IMR-90 (cell line): ENCODE measurements at places on chromosomes 3 and 15. TPM values are rescaled to one million over a fixed set of nuclear protein-coding genes. Genes with fewer than 3 reads are reported as not detected.

The SYNM gene
- 1.9 and 2.1 TPM in 2 replicates for polyA plus RNA-seq

The GSK3B gene
- 19.2 and 21.4 TPM in 2 replicates for polyA plus RNA-seq

The SLC12A1 gene
- polyA plus RNA-seq = not detected in 2 replicates

The C3orf85 gene
- polyA plus RNA-seq = not detected in 2 replicates

The DENND6A gene
- polyA plus RNA-seq = 3.5 and 3.8 TPM in 2 replicates

The TGM4 gene
- 0.03 and 0.10 TPM in 2 replicates for polyA plus RNA-seq

The NR2E3 gene
- polyA plus RNA-seq = 0.19 and 0.29 TPM in 2 replicates

The RBP2 gene
- polyA plus RNA-seq = not detected in 2 replicates

The ERICH6 gene
- polyA plus RNA-seq = not detected in 2 replicates
